Liver (tissue), 10 donors: ENCODE measurements at places on chromosomes 5 and 9. TPM values are rescaled to one million over a fixed set of nuclear protein-coding genes. Genes with fewer than 3 reads are reported as not detected.

- peaks cover 2% of the 10 kb centered on the region for H3K36me3 ChIP-seq
- peak within 1 kb of the TSS; percentile 74 for H3K4me3 ChIP-seq
- H3K27ac ChIP-seq = peak within 1 kb of the TSS; percentile 94
- H3K4me1 ChIP-seq = peaks cover 29% of the 10 kb centered on the region
Measured at GRCh38 chr9:136807281-136808074, at the start of gene RABL6. TSS of gene RABL6 (plus strand) at chr9:136807948. CDS start at chr9:136808197, 249 bp downstream.

DNA sequence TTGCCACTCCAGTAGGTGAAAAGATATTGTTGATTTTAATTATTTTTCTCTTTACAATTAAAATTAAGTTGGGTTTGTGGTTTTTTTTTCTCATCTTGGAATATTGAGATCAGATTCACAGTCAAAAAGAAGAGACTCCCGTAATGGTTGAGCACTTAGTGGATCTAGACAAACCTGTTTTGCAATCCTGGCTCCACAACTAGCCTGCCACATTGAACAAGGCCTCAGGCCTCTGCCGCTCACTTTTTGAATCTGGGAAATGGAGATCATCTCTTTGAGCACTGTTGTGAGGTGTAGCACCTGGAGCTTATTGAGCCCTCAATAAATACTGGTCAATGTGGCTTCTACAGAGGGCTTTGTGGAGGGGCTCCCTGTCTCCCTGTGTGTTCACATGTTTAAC lies 37.1 kb upstream of the RARS1 start:
- H3K27ac ChIP-seq = no peak overlapping the region
- H3K4me3 ChIP-seq = no peak overlapping the region
- H3K4me1 ChIP-seq = no peaks in the 10 kb centered on the region
- no peaks in the 10 kb centered on the region for H3K27me3 ChIP-seq
- no peak for DNase-seq

- H3K4me3 ChIP-seq = peak overlapping the region; percentile 92
- H3K27ac ChIP-seq = peak overlapping the region; percentile 88
- H3K27me3 ChIP-seq = no peaks in the 10 kb centered on the region
- H3K4me1 ChIP-seq = peaks cover 14% of the 10 kb centered on the region
- peak; percentile 98 for DNase-seq
- H3K36me3 ChIP-seq = peaks cover 2% of the 10 kb centered on the region
Measured at GRCh38 chr5:181221792-181222629, 1.1 kb upstream of the TRIM41 start.

- H3K27me3 ChIP-seq = no peaks in the 10 kb centered on the region
- no peak overlapping the region for H3K27ac ChIP-seq
- no peaks in the 10 kb centered on the region for H3K4me1 ChIP-seq
- H3K36me3 ChIP-seq = no peaks in the 10 kb centered on the region
Measured at GRCh38 chr9:119868694-119869093, 499.5 kb upstream of the BRINP1 start.

DNA sequence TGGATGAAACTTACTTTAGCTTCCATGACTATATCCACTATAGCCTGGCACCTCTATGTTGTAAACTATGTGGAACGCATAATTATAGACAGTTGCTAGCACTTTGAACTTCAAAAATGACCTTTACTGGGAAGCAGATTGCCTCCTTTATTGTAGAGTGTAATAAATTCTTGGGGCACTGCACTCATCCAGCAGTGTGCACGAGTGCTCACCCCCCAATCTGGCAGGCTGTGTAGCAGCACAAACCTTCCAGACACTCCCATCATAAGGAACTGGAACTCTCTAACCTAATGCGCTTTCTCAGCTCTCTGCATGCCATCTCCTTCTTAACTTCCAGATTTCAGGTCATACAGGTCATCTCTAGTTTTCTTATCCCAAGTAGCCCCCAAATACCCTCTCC lies 1.5 kb upstream of the PDE6A start:
- no peaks in the 10 kb centered on the region for H3K27me3 ChIP-seq
- H3K27ac ChIP-seq = no peak overlapping the region
- H3K4me3 ChIP-seq = no peak overlapping the region

DNA sequence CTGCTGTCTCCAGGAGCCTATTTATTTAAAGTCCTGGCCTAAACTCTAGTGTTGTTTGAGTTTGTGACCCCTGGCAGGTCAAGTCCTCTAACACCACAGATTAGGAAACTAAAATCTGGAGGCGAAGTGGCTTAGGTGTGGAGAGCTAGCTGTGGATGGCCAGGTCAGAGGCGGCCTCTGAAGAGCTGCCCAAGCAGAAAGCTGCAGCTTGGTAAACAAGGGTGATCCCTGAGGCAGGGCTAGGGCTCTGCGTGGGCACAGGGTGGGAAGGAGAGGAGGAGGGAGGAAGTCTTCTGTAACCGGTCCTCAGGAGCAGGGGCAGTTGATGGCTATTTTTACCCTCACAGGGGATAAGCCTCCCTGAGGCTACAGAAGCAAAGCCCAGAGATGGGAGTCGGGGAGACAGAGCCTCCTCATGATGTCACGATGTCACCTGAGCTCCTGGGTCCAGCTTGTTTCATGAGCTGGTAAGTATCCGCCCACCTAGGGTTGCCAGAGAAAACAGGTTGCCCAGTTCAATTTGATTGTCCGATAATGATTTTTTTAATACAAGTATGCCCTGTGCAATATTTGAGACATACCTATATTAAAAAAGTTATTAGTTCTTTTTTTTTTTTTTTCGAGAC lies 25.9 kb upstream of the BOD1 start:
- peak overlapping the region; percentile 90 for H3K27ac ChIP-seq
- no peaks in the 10 kb centered on the region for H3K36me3 ChIP-seq

- H3K36me3 ChIP-seq = no peaks in the 10 kb centered on the region
- no peaks in the 10 kb centered on the region for H3K4me1 ChIP-seq
- no peak for DNase-seq
- no peak overlapping the region for H3K27ac ChIP-seq
- no peaks in the 10 kb centered on the region for H3K27me3 ChIP-seq
- H3K4me3 ChIP-seq = no peak overlapping the region
Measured at GRCh38 chr5:169696621-169697510, 59.8 kb downstream of the DOCK2 start.

CA9 gene
- 0.47 TPM for total RNA-seq

SPOCK1 gene
- total RNA-seq = 0.17 TPM

SMIM3 gene
- total RNA-seq = 3.9 TPM

PLAA gene
- total RNA-seq = 29.5 TPM

SGCD gene
- 1.4 TPM for total RNA-seq

FLT4 gene
- 19.9 TPM for total RNA-seq

NMUR2 gene
- not detected for total RNA-seq

MVB12B gene
- 12.4 TPM for total RNA-seq

KCTD16 gene
- total RNA-seq = under 0.01 TPM
